ENCODE measurements at places on chromosomes 2 and 18.
A peak's percentile ranks its signal among the peaks of the same experiment; 100 is the strongest.

DNA sequence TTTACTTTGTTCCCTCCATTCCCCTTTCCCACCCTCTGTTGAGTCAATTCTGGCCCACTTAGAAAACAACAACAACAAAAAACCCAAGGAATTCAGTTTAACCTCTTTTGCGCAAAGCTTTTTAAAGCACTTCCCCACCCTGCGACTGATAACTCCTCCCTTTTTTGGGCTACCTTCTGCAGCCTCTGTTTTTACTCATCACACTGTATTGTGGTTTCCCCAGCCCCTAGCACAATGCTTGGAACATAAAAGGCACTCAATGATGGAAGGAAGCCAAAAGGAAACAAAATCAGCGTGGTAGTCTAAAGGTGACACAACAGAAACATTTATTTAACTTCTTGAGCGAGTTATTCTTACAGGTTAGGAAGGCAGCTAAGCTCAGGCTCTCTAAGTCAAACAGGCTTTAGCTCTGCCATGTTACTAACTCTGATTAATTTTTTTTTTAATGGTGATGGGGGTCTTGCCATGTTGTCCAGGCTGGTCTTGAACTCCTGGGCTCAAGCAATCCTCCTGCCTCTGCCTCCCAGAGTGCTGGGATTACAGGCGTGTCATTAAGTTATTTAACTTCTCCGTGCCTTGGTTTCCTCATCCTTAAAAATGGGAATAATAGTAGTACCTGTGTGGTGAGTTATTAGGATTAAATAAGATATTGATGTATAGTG, 1.3 kb downstream of the CEP68 start:
- no peak for DNase-seq

DNA sequence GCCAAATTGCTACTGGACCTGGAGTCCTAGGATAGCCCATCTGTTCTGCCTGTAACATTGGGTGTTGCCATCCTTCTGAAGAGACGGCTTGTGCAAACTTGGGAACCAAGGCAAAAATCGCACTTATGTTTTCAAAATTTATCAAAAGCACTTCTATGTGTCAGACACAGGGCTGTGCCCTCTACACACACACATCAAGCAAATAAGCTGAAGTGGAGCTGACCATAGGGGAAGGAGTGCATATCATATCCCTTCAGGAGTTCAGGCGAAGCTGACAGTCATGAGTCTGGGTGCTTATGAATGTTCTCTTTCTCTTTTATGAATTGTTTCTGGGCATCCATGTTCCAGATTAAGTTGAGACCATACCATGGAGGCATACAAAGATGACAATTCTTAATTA, 247.9 kb downstream of the CYRIA start:
- DNase-seq = no peak

DNA sequence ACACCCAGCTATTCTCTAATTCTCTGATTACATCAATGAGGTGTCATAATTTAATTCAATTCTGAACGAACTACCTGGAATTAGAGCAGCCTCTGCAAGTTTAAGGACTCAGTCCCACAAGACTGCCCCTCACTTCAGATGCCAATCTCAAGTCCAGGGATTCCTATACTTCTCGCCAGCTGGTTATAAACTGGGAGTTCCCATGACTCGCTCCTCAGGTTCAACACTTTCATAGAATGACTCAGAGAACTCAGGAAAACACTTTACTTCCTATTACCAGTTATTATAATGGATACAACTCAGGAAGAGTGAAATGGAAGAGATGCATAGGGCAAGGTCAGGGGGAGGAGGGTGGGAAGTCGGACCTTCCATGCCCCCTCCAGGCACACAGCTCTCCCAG, 112.3 kb upstream of the ATP5MC3 start:
- DNase-seq = no peak

DNA sequence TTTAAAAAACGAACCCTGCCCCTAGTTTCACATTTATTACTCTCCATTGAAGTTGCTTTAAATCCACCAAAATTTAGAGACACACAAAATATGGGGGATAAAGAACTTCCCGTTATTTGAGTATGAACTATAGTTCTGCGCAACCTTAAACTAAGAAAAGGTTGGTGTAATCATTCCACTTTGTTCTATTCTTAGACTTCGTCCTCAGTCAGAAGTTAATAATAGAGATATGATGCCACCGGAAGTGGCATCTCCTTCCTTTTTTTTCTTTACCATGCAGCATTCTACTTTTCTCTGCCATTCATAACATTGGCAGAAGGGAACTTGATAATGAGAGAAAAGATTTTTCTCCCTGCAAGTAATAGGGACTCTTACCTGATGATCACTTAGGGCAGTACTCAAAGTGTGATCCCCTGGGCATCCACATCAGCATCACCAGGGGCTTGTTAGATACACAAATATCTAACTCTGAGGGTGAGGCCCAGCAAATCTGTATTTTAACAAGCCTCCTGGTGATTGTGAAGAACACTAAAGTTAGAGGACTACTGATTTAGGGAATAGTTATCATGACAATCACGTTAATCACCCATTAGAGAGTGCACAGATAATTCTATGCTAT, 147.7 kb upstream of the DTNA start:
- DNase-seq = no peak

- DNase-seq = no peak
Measured at GRCh38 chr2:208820014-208820688, 413.6 kb downstream of the PTH2R start.

GRCh38 chr2:3641181-3641580, 16.8 kb upstream of the ALLC start:
- DNase-seq = no peak

GRCh38 chr2:52128081-52128480, 1096.1 kb upstream of the NRXN1 start:
- DNase-seq = no peak

DNA sequence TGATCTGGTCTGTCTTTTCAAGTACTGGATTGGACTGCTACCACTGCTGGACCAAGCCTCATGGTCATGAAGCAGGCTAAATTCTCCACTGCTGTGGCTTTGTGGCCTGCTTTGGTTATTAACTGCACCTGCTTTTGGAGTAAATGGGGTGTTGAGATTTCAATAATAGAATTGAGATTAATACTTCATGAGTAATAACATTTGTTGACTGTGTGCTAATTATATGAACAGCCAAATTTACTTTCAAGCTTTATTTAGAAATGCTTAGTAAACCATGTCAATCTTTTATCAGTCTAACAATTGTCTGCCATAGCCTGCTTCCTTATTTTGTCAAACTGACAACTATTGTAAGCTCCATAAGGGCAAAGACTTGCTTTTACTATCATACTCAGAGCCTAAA, 27.4 kb upstream of the MTIF2 start:
- DNase-seq = no peak

DNA sequence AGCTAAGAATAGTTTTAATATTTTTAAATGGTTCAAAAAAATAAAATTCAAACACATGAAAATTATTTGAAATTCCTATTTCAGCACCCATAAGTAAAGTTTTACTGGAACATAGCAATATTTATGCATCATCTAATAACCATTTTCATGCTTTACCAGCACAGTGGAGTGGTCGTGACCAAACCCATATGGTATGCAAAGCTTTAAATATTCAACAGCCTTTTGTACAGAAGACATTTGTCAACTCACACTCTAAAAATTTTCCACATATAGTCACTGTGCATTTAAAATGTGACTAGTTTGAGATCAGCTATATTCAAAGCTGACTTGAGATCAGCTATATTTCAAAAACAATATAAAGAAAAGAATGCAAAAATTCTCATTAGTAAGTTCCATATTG, 46.2 kb downstream of the PUM2 start:
- no peak for DNase-seq

- DNase-seq = peak; percentile 49
Measured at GRCh38 chr2:95115418-95115817, 6.2 kb downstream of the MRPS5 start.

DNA sequence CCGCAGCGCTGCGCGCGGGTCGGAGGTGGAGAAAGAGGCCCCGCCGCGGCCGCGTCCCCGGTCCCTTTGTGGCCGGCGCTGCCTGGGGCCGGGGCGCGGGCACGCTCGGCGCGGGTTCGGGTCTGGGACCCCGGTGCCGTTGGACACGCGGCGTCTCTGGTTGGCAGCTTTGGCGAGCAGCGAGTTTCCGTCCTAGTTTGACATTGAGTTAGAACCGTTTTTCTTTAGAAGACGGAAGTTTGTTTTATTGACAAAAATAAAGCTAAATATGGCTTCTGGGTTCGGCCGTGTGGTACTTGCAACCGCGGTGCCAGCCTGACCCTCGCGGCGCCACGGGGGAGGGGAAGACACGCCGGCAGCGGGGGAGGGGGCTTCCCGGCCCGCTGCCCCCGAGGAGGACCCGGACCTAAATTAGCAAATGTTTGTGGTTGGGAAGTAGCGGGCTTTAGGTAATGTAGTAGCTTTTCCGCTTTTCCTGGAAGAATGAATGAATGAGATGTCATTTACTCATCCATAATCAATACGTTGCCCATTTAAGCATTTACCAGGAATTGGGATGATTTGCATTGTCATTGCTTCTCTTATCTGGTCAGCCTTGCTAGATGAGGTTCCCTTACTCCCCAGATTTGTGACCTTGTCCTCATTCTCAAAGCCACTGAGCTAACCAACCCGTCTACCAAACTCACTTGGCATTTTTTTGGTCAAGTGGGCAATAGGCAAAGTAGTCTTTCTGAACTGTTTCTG, 530 bp downstream of the GALNT1 start:
- no peak for DNase-seq

DNA sequence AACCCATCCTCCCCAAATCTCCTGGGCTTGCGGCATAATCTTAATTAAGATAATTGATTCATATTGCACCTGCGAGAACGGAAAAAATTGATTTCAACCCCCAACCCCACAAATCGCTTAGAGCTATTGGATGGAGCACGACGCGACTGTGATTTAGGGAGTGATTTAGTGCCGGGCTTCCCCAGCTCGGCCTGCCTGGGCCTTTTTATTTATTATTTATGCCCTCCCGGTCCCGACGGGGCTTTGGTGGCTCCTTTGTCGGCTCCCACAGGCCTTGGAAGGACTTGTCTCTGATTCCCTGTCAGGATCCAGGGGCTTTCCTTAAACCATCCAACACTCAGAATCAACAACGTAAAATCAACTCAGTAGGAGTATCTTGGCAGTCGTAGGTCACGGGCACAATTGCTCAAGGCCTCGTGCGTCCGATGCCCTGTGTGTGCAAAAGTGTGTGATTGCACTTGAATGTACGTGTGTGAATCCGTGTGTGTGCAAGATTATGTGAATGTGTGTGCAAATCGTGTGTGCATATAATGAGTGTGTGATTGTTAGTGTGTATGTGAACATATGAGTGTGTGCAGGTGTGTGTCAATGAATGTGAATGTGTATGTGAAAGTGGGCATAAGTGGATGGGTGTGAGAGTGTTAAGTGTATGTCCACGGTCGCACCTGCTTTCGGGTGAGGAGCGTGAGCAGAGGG, 4.3 kb upstream of the NEUROD1 start:
- DNase-seq = no peak

DNA sequence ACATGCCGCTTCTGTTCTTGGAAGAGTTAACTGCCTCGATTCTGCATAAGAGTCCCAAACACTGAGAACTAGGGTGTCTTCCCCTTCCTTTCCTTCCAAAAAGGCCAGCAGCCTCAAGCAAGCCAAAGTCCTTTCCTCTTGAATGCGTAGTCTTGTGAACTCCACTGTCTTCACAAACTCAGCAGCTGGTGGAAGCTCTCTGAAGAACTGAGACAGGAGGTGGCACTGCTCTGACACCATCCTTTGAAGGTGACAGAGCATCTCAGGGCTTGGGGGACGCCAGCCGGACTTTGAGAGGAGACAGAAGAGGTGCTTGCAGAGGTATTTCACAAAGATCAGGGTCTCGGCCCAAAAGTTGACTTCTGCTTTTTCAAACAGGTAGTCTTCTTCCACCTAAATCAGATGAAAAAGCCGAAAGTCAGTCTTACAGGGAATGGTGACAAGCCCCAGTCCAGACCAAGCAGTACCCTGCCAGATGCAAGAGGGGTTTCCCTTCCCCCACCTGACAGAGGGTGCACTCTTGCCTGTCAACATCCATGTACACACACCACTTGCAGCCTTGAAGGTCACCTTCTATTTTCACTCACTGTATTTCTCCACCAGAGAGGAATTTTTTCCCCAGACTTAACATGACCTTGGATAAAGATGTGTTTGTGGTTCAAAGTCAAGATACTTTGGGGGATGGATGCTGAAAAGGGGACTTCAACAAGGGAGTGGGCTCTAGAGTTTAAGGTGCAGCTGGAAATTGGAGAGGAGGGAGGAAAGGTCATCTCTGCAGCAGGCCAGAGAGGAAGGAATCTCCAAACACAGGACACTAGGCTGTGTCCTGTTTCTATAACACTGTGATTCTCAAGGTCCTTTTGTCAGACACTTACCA, 4.8 kb upstream of the ZFP36L2 start:
- no peak for DNase-seq

GRCh38 chr18:46013484-46014189, 46.5 kb upstream of the EPG5 start:
- DNase-seq = no peak

DNA sequence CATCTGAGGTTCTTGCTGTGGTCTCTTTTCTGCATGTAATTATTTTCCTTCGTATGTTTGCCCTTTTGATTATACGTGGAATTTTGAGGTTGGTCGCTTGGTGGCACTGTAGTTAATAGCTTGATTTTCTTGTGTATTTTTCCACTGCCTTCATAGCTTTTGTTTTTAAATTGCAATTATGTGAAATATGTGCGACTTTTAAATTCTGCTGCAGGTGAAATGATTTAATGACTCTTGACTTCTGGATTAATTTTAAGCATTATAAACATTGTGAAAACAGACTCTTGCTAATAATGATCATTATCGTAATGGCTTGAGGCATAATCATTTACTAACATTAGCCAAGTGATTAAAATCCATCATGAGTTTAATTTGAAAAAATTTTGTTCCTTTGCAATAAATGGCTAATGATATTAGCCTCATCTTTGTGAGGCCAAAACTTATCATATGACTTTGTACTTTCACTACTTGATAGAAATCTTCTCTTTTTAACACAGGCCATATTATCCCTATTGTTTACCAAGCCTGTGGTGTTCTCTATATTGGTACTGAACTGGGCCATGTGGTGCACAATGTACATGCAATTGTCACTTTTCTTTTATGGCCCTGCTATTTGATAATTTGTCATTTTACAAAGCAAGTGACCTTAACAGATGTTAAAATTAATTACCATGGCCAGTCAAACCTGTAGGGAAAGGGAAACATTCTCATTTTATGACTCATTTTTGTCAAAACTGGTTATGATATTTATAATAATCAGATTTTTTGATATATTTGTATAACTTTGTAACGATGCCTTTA, 62.8 kb upstream of the NEUROD1 start:
- DNase-seq = no peak

All from activated T-helper 1 cell treated with anti-CD3 and anti-CD28 coated beads, Interleukin-2, amount 50 U/mL, for 16 hours (primary cell).